Activated CD4-positive, CD25-positive, alpha-beta regulatory T cell treated with anti-CD3 and anti-CD28 coated beads, Interleukin-2, amount 50 U/mL, for 24 hours (primary cell): ENCODE measurements at places on chromosomes 6 and 20.

- ATAC-seq = no peak
These were observed 480.5 kb upstream of the HTR1E start for GRCh38 chr6:86456821-86457220.

- no peak for ATAC-seq
These were observed 256.6 kb downstream of the DLL1 start for GRCh38 chr6:170034294-170034693.

- no peak for ATAC-seq
These were observed 87.9 kb upstream of the CDYL start for GRCh38 chr6:4687989-4688947.

GRCh38 chr6:130833569-130833968, 6.4 kb downstream of the SMLR1 start:
- no peak for ATAC-seq

DNA sequence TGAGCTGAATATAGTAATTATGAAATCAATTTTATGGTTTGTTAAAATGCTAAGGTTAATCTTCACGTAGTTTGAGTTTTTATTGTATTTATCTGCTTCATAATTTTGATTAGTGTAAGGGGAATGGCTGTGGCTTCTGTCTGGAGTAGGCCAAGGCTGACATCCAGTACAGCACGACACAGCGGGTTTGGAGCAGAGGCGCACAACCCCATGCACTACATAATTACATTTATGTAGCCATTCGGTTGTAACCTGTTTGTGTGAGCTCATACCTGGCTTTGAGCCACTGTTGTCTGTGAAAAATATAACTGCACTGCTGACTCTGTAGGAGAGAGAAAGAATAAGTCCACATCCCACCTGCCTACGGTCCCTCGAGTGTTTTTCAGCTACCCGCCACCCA, 615.5 kb downstream of the EYS start:
- ATAC-seq = no peak

DNA sequence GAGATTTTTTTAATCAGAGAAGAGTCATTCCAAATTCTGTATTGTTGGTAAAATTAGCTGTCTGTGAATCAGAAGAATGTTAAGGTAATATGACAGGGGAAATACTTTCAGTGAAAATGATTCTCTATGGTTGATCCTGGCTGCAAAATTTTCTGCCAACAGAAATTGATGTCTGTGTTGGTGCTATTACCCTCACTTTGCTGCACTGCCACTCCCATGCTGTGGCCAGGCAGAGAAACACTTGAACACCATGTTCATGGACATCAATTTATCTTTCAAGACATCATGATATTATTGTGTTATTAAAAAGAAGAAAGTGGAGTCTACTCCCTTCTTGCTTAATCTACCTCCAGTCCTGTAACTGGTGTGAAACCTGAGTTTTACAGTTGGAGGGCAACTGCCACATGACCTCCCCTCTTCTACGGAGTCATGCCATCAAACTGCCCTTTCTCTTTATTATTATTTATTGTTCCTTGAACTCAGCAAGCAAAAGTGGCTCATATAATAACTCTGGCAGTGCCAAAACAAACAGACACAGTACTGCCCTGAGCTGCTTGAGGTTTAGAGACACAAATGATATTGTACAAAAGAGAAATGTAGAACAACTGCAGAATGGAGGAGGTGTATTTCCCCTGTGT, 288.0 kb upstream of the JAG1 start:
- no peak for ATAC-seq

DNA sequence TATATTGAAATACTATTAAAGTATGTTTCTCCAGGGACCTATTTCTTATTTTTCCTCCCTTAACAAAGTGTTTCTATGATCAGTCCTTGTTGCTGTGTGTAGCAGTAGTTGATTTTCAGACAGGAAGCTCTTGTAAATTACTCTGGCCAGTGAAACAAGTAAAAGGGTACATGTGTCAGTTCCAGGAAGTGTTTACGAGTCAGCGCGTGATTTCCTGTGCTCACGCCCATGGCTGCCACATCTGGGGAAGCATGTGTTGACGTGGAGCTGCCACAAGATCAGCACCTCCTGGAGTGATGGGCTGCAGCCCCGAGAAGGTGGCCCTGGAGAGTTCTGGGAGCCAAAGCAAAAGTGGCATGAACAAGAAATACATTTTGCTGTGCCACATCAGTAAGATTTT, 38.6 kb upstream of the GGTLC1 start:
- ATAC-seq = peak; percentile 56

DNA sequence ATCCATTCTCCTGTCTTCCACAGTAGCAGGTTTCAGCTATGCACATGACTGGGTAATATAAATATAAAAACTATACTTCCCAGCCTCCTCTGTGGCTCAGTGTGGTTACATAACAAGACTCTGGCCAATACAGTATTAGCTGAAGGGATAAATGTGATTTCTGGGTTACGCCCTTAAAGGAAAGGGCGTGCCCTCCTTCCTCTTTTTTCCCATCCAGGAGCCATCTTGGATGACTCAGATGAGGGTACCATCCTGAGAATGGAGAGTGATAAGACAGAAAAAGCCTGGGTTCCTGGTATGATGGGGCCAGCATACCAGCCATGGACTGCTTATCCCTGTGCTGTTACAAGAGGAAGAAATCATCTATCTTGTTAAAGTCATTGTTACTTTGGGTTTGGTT, 123.3 kb downstream of the NFATC2 start:
- no peak for ATAC-seq

- ATAC-seq = no peak
These were observed 115.2 kb downstream of the MRPL14 start for GRCh38 chr6:44012078-44012493.

GRCh38 chr6:39496915-39497314, 174.4 kb upstream of the KCNK16 start:
- ATAC-seq = no peak

- ATAC-seq = no peak
These were observed 507.9 kb upstream of the SOX4 start for GRCh38 chr6:21085643-21086042.

- ATAC-seq = no peak
These were observed 232.8 kb downstream of the ZNF217 start for GRCh38 chr20:53360852-53361251.

DNA sequence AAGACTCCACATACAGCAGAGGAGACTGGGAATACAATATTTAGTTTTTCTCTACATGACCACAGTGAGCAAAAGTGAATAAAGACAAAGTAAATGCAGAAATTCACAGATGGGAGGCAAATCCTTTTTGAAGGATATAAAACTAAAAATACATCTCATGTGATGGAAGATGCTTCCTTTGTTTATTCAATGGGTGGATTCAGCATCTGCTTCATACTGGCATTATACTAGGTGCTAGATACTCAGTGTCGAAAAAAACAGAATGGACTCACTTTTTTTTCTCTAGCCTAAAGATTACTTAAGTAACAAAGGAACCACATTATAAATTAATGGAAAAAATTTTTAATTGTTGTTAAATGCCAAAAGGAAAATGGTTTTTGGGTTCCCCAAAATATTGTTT, 216.2 kb downstream of the TRDN start:
- no peak for ATAC-seq

DNA sequence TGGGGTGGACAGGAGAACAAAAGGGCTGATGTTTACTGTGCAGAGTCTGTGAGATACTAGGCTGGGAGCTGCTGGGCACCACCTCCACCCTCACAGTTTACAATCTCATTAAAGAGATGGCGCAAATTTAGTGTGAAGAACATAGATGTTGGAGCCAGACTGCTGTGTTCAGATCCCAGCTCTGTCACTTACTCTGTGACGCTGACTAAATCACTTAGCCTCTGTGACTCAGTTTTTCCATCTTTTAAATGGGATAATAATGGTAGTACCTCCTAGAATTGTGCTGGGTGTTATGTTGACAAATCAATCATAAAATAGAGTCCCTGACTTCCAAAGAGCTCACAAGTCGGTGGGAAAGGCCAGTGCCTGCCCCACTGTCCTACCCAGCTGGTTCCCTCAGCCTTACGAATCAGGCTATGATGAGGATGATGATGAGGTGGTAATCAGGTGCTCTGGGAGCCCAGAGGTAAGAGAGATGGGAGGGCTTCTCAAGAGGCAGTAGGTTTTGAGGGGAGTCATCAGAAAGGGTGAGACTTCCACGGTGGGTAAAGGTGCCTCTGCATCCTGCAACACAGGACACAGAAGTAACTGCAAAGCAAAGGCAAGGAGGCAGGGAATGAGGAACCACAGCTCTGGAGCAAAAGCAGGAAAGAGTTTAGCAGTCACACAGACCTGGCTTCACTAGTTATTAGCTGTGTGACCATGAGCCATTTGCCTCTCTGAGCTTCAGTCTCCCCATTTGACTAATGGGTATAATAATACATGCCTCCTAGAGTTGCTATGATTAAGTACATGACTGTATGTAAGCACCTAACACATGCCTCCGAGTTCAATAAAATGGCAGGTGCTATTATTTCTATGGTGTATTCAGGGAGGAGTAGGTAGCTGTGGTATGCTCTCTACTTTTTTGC, 8.9 kb downstream of the FYN start:
- peak; percentile 71 for ATAC-seq

DNA sequence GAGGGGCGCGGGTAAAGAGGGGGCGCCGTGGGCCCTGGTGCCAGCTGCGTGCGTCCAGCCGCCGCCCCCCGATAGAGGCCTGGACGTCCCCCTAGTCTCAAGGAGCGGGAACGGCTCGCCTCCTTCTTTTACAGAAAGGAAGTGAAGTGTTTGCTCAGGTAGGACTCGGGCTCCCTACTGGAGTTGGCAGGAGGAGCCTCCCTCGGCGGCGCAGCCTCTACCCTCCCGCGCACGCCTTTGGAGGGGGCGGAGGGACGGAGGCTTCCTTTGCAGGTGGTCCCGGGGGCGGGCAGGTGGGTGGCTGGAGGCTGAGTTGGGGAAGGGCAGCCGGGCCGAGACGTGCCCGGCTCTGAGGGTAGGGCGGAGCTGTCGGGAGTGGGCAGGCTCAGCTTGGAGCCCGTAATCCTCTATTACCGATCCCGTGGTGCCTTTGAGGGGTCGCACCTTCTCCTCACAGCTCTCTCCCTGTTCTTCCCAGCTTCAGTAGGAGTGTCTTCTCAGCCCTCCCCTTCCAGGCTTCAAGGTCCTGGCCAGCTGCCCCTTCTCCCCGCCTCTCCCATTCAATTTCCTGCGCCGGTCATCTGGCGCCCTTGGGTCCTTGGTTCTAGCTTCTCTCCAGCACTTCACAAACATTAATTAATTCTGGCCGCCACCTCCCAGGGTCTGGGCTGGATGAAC, 728 bp downstream of the ITPR3 start:
- ATAC-seq = peak; percentile 25

- ATAC-seq = no peak
These were observed 2.2 kb downstream of the NOL4L start for GRCh38 chr20:32582659-32583580.

DNA sequence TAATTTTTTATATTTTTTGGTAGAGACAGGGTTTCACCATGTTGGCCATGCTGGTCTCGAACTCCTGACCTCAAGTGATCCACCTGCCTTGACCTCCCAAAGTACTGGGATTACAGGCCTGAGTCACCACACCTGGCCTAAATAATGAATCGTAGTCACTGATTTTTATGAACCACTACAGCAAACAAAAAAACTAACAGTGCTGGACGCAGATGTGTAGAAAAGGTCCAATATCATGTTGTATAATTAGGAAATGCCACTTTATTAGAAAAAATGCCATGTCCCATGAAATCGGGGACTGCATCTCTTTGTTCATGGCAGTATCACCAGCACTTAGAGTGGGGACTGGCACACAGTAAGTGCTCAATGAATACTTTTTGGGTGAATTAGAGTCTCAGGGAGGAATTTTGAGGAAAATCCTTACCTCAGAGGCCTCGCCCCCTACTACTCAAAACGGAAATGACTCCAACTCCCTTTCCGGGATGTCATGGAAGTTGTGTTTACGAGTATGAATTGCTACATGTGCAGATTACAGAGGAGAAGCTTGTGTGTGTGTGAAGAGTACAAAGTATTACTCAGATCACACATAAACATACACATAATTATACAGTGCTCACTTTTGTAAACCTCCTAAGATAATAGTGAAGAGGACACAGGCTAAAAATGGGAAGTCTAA, 43.6 kb upstream of the FAM50B start:
- no peak for ATAC-seq

- peak; percentile 79 for ATAC-seq
These were observed 198.8 kb upstream of the PREP start for GRCh38 chr6:105601541-105602236.

GRCh38 chr6:111888928-111889695, 15.9 kb upstream of the FYN start:
- ATAC-seq = no peak

DNA sequence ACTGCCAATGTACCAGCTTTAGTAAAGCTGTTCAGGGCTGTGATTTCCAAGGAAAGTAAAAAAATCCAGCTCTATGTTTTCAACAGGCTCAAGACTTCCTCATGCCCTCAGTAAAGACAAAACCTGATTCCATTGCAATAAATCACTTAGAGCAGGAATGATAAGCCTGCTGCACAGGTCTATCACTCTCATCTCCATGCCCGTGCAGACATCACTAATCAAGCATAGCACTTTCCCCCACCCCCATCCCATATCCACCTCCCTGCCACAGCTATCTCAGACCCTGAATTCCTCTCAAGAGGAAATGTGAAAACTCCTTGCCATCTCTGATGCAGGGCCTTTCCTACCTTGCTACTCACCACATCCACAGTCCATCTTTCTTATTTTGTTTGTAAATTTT, 554.9 kb downstream of the MAFB start:
- no peak for ATAC-seq

DNA sequence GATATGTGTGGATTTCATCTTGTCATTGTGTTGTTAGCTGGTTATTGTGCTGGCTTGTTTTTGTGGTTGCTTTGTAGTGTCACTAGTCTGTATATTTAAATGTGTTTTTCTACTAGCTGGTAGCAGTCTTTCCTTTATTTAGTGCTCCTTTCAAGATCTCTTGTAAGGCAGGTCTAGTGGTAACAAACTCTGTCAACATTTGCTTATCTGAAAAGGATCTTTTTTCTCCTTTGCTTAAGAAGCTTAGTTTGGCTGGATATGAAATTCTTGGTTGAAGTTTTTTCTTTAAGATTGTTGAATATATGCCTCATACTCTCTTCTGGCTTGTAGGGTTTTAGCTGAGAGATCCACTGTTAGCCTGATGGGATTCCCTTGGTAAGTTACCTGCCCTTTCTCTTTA, 32.7 kb upstream of the TFB1M start:
- ATAC-seq = no peak

DNA sequence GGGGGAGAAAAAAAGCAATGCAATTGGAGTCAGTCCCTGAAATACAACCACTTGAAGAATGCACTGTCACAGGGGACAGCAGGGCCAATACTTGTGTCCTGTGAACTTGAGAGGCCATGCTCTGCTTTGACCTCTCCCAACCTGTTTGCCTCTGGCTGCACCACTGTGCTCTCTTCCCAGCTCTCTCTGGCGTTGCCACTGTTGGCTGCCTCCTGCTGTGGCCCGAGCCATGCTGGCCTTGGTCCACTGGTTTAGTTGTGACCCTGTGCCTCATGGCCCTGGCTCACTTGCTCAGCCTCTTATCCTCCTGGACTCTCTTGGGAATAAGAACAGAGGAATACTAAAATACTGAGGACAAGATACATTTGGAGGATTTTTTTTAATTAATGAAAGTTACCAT, 14.5 kb upstream of the FBXO30 start:
- no peak for ATAC-seq

DNA sequence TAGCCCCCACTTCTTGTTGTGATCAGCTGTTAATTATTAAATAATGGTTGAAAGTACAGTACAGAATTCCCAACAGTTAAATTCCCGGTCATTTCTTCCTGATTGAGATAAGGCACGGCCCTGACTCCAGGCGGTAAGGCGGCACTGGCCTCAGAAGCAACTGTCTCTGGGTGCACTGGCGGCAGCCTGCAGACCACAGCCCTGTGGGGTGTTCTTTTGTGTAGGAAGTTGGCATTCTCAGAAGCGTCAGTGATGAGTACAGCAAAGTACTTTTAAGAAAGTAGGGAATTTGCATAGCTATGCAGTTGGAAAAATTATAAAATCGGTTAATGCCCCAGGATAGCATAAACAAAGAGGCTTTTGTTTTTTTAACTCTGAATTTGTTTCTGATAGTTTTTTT, 50.5 kb downstream of the SAMD5 start:
- no peak for ATAC-seq
